ENCODE measurements at places on chromosomes 3 and 15. TPM values are rescaled to one million over a fixed set of nuclear protein-coding genes. Genes with fewer than 3 reads are reported as not detected.

Gene SLC6A1
- total RNA-seq, result not detected

Gene FSIP1
- total RNA-seq, result 0.48 TPM

Gene NR1I2
- 0.10 TPM for total RNA-seq

Gene CCDC9B
- total RNA-seq, result 0.81 TPM

Gene LTK
- 0.87 TPM for total RNA-seq

Gene CCDC80
- total RNA-seq, result not detected

DNA sequence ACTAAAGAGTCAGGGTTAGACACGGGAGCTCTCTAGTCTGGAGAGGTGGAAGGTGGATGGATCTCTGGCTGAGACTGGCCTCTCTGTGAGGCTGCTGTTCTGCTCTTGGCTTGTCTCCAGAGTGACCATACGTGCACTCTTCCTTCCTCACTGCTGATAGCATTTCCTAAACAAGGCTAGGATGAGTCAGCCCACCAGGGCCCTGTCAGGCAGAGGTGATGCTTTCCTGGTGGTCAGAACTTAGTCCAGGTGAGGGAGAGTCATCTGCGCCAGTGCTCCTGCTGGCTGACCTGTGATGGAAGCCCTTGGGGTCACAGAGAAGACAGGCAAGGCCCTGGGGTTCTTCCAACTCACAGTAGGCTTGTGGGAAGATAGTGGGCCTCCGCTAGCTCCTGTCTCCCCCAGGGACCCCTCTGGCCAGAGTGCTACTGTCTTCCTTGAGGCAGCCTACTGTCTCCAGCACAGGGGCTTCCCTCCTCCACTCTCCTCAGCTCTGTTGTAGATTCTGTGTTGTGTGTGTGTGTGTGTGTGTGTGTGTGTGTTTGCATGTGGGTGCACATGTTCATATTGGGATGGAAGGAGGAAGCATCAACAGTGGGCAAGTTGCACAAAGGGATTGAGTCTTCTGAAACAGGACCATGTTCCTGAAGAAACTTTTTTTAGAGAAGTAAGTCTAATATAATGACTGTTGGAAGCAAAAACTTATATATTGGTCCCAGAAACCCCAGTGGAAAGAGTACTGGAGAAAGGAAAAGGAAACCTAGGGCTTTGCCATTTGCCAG, 16.5 kb downstream of the ALPK3 start:
- H3K4me1 ChIP-seq, result no peaks in the 10 kb centered on the region
- H3K36me3 ChIP-seq, result no peaks in the 10 kb centered on the region
- peaks cover 28% of the 10 kb centered on the region for H3K27me3 ChIP-seq
- H3K4me3 ChIP-seq, result no peak overlapping the region

DNA sequence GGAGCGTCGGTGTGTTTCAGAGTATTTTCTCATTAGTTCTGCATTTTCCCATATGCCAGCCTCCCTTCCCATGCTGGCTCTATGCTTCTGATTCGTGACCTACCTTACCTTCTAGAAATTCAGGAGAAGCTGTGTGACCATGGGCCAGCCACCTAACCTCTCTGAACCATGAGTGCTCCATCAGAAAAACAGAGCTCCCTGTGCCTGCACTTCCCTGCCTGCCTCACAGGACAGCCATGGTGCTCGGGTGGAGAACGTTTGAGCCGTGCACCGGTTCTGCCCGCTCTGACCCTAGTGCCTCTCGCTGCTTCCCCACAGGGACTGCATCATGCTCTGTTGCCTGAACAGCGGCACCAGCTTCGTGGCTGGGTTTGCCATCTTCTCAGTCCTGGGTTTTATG, 74.5 kb upstream of the SLC6A1 start:
- H3K27ac ChIP-seq, result no peak overlapping the region
- DNase-seq, result no peak
- no peaks in the 10 kb centered on the region for H3K36me3 ChIP-seq
- peaks cover 7% of the 10 kb centered on the region for H3K27me3 ChIP-seq
